ENCODE measurements at places on chromosomes 6 and 20.

DNA sequence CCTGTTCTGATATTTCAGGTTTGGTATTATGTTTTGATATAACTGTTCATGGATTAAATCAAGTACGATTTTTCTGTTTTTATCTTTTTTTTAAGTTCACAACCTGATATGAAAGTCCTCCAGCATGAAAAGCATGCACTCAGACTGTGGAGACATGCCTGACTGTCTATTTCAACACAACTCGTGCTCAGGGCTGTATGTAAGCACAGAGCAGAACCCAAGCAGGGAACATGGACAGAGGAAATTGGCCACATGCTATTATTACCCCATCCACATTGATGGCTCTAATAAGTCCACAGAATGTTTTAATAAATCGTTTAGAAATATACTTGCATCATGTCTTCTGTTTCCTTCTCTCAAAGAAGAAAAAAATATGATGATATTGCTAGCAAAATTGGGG lies 730.4 kb downstream of the C6orf118 start:
- no peak for DNase-seq

DNA sequence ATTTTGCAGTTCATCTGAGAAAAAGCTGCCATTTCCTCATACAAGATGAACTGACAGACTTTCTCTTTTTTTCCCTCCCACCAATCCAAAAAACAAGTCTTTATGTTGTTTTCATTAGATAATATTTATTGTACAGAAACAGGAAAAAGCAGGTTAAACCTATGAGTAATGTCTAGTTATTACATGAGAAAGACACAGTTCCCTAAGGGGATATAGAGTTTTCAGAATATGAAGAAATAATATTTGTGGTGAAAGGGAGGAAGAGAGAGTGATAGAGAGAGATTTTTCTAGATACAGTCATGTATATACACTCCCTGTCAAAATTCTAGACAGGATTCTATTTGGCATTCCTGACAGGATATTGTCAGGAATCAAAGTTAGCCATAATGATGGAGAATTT lies 392.4 kb downstream of the BMP2 start:
- DNase-seq: peak; percentile 74

DNA sequence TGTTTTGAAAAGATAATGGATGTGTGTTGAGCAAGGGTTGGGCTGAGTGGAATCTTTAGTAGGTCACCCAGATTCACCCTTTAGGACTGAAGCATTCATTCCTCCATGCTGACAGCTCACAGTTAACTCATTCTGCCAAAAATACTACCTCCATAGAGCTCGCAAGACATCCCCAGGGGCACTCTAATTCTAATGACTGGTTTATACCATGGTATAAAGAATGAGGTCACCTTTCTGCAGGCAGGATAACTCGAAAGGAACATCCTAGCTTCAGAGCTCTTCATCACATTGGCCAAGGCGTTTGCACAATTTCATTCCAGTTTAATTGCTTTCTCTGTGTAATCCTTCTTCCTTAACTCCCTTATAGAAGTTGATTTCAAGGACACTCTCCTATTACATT lies 1257.2 kb upstream of the EYS start:
- no peak for DNase-seq

DNA sequence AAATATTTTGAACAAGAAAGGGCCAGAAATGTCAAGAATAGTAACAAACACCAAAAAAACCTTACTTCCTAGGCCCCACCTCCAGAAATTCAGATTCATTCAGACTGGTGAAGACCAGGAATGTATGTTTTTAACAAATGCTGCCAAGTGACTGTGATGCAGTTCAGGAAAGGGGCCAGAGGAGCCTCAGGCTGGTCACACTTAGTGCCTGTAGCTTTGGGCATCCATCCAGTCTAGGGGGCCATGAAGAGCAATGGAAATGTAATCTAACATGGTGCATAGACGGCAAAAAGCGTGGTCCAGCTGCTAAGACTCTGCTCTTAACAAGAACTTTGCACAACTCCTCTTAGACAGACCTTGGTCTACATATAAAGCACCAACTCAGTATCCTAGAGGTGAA lies 7.1 kb downstream of the GJA1 start:
- DNase-seq: no peak

DNA sequence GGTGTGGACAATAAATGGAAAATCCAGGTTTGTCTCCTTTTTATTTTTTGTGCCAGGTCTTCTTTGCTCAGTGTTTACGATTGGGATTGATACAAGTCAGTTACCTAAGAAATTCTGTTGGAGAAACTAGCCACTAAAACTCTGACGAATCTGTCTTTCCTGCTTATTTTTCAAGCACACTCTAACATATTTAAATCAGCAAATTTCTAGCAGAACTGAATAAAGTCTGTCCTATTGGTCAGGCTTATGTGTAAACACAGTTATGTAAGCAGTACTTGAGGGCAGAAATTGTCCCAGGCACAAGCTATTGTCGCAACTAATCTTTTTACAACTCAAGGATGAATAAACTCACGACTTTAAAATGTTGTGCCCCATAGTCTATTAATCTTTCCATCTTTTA lies 12.1 kb upstream of the EXOC2 start:
- no peak for DNase-seq

DNA sequence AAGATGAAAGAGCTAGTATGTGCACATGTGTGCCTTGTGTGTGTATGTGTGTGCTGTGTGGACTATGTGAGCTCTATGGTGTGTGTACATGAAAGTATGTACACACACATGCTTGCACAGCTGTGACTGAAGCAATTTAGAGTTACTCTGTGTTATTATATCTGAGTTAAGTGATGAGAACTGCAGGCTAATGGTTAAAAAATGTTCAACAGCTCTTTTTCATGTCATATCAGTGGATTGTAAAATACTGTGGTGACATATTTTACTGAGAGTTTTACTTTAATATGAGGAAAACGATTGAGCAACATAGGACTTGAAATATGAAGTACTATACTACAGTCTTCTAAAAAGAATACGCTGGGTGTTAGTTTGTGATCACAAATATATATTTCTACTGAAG lies 195.7 kb upstream of the KCNK16 start:
- DNase-seq: no peak

DNA sequence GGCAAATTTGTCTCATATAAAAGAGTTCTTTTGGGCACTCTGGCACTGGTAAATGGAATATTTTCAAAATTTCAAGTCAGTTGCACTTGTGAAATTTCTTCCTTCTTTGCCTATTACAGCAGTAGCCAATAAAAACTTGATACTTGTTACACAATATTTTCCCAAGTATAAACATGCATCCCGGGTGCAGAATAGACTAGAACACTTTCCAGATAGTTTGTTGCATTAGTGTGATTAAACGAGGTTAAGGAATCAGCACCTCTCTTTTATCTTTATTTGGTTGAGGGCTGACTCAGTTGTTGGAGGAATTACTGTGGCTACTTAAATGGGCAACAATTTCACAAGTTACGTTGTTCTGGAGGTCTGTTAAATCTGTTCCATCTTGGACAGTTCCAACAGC lies 467.5 kb downstream of the CDKAL1 start:
- DNase-seq: peak; percentile 30

- no peak for DNase-seq
Measured at GRCh38 chr6:20013066-20013861, 176.1 kb downstream of the ID4 start.
